ENCODE measurements at places on chromosomes 5 and 9. TPM values are rescaled to one million over a fixed set of nuclear protein-coding genes. Genes with fewer than 3 reads are reported as not detected.
A peak's percentile ranks its signal among the peaks of the same experiment; 100 is the strongest.

The SPINK5 gene
- not detected for total RNA-seq

The PCDHGC3 gene
- not detected for total RNA-seq

The IFNK gene
- not detected for total RNA-seq

The OMD gene
- total RNA-seq: not detected

The DCTN4 gene
- 32.2 TPM for total RNA-seq

The LRRC19 gene
- not detected for total RNA-seq

The EDIL3 gene
- not detected for total RNA-seq

DNA sequence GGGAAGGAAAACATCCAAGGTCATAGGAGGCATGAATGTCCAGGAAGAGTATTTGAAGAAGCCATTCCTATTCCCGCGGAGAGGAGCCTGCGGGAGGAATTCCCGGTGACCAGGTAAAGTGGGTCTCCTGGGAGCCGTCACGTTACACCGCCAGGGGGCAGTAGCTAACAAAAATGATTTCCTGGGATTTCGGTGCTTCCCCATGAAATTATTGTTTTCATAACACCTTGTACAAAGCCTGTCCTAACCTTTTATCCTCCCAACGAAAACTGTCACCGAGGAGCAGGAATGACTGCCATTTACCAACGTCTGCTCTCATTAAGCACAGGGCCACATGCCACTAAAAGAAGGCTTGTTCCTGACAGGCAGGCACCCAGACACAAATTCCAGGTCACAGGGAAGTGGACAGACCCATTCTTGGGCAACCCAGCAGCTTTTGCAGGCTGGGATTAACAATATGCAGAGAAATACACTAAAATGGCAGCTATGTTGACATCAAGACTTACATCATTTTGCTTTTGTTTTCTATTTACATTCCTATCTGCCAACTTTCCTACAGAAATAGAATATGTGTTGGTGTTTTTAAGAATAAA, 41.2 kb upstream of the CTSL start:
- peak; percentile 31 for DNase-seq

DNA sequence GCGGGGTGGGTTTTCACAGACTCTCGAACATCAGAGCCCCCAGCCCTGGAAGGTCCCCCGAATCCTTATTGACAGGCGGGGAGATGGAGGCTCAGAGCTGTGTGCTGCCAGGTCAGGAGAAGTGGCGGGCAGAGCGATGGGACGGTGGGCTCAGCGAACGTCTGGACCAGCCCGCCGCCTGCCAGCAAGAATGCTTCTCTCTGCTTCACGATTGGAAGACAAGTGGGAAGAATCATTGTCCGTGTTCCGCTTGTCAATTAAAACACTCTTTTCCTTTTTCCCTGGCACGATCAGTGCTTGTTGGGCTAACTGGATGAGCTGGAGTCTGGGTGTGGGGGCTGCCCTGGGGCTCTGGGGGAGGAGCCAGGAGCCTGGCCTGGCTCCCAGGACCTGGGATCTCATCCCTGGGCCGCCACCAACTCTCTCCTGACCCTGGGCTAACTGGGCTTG, 1.6 kb downstream of the COL5A1 start:
- DNase-seq: no peak

- DNase-seq: no peak
Observed at GRCh38 chr5:98750693-98751092, 22.8 kb upstream of the RGMB start.

DNA sequence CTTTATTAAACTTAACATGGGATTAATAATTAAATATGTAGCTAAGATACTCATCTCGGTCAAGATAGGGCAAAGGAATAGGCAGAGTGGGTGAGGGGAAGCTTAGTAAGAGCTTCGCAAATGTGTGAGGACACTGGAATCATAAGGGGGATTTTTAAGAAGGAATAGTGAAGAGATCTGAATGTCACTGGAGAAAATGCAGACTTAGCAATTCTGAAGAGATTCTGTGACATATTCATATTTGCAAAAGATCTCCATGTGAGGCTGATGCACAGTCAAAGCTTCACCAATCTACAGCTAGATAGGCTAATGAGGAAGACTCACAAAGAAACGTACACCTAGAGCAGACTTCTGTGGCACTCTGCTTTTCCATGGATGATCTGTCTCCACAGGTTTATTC, 1202.8 kb upstream of the CDH6 start:
- DNase-seq: no peak

GRCh38 chr9:111648066-111648465, 13.3 kb upstream of the GNG10 start:
- DNase-seq: no peak

DNA sequence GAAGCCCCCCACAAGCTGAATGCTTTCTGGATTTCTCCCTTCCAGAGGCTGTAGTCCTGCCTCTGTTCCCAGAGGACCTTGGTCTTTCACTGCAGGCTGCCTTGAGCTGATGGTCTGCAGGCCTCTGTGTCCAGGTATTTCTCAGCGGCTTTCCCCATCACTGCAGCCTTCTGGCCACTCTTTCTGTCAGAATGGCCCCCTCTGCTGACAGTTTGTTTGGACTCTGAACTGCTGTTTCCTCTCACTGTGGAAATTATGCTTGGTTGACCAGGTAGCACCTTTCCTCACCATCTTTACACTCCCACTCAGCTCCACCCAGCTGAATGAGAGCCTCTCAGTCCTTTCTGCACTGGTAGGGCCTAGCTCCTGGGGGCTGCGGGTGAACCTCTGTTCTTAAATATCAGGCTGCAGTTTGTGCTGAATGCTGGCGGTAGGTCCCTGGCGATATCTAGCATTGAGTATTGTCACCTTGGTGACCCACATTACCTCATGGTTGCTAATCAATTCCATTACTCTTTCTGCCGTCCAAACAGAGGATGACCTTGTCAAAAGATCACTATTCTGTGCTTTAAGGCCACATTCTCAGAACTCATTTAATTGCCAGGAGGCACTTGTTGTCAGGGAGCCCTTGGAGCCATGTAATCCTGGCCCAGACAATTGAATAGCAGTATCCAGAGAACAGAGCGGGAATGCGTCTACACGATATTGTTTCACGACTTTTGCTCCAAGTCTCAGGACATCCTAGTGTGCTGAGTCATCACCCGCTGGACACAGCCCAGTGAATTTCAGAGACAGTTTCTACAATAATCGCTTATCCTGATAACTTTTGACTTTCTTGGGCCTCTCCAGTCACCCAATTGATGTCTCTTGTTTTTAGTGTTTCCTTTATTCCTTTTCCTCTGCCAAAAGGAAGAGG, 230.2 kb downstream of the TENT4A start:
- no peak for DNase-seq

DNA sequence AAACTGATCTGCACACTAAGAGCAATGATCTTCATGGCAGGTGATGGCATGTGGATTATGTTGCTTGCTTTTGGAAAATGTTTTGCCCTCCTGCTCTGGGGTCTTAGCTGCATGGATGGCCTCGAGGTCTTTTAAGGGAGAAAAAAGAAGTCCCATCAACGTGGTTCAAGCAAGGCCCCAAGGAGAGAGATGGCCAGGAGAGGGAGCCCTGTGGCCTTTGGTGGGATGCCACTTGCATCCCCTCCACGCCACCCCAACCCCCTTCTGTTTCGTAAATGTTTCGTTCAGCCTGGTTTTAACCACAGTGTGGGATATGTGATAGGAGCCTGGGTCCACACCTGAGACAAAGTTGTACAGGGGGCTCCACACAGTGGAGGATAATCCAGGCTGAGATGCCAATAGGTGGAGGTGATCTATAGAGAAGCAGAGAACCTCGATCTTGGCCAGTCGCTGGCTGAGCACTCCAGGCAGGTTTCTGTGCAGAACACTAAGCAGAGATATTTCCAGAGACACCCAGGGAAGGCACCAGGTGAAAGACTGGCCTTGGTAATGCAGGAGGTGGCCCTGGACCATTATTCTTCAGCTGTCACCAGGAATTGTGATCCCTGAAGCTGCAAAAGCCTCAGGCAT, 25.8 kb upstream of the FRRS1L start:
- DNase-seq: no peak

GRCh38 chr5:59471463-59471862, 422.1 kb downstream of the PDE4D start:
- no peak for DNase-seq

- no peak for DNase-seq
Observed at GRCh38 chr9:79256691-79257213, 315.0 kb upstream of the TLE4 start.

DNA sequence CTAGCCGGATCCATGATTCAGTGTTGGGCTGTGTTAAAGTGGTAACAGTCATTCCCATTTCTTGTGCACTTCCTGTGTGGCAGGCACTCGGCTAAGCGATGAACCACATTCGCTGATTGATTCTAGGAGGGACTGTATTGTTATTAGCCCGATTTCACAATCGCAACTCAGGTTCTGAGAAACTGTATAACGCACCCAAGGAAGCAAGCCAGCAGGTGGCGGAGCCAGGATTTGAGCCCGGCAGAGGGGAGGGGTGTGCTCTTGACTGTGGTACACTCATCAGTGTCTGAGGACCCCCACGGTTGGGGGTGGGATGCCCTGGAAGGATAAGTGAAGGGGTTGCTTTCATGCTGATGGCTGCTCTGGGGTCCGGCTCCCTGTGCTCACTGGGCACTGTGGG, 34.7 kb downstream of the LRSAM1 start:
- DNase-seq: no peak

DNA sequence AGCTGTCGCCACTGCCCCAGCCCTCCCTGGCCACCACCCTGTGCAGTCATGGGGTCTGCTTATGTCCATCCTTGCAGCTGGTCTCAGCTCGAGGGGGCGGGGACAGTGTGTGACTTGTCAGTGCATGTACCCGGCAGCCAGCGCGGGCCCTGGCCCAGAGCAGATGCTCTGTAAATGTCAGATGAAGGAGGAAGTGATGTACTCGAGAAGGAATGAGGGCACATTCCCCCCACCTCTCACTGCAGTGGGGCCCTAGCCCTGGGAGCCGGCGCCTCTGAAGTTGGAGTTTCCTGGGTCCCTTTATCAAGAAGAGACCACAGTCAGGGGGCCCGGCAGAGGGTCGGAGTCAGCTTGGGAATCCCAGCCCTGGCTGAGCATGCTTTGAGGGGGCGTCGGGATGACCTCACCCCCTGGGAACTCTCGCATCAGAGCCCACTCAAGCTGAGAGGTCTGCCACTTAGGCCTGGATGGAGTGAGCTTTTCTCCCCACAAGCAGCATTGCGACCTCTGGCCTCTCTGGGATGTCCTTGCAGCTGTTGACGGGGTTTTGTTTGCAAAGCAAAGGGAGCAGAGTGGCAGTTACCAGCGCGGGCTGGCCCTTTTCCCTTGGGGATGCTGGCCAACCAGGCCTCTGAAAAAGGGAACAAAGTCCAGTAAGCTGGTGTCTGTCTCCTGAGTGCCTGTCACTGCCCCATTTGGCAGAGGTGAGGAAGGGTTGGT, 19.0 kb downstream of the NEURL1B start:
- DNase-seq: no peak

- DNase-seq: no peak
Observed at GRCh38 chr9:38180656-38181055, 111.6 kb upstream of the SHB start.

GRCh38 chr5:177393206-177393765, 7.2 kb downstream of the PFN3 start:
- no peak for DNase-seq

DNA sequence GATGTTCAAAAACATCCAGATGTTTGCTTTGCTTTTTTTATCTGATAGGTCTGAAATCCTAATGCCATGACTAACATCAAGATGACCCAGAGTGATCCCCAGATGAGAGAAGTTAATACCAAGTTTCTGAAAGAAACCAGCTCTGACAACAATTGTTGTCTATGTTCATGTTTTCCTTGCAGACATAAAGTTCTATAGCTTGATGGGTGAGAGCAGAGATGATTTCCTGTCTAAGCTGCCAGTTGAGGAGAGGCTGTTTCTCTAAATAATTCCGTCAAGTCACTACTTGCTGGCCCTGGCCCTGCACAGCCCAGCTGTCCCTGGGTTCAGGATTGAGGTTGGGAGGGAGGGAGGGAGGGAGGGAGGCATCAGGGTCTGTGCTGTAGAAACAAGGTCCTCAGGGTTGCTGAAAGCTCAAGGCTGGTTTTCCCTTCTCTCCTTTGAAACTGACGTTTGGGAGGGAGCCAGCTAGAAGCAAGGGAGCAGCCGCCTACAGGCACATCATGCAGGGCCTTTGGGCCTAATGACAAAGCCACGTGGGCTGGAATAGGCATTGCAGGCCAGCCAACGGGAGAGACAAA, 3.9 kb downstream of the SPARC start:
- no peak for DNase-seq

DNA sequence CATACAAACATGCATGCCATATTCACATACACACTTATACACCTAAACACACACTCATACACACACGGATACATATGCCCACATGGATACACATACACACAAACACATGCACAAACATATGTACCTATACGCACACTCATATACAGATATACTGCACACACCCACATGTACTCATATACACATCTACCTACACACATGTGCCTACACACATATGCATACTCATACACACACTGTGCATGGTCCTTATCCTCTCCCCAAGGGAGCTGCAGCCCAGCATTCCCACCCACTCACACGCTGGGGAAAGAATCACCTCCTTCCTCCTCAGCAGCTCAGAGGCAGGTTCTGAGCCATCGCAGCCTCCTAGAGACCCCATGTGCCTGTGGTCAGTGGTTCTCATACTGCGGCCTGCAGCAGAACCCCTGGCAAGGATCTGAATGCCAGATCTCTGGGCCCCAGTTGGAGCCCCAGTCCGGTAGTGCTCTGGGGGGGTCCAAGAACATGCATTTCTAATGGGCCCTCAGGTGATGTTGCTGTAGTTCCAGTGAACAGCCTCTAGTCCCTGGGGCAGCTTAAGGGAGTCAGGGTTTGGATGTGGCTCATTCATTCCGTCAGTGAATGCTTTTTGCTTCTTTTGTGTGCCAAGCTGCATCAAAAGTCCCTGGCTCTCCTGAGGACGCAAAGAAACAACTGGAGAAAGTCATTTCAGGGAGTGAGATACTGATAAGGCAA, 39.0 kb downstream of the SEMA4D start:
- DNase-seq: no peak

- no peak for DNase-seq
Observed at GRCh38 chr5:177176175-177176711, 42.7 kb downstream of the NSD1 start.

DNA sequence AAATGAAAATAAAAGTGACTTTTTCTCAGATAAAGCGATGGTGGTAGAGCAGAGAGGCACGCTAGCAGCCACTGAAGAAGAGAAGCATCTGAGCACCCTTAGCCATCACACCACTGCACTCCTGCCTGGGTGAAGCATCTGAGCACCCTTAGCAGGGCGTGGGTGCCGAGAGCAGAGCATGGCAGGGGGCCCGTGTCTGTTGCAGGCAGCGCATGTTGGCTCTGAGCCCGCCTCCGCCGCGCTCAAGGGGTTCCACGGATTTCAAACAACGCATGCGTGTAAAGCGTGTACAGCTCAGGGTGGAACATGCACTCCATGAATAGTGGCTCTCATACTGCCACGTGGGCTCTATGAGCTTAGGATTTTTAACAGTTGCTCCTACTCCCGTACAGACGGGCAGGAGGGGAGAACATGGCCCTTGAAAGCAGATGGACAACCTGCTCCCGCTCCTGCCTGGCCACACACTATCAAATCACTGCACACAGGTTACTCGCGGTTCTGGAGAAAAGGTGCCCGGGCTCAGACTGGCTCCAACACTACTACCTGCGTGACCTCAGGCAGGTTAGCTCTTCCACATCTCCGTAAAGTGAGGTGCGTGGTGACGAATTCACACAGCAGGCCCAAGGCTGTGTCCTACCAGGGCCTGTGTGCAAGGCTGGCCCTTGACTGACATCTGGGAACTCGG, 12.1 kb downstream of the LRRC14B start:
- DNase-seq: no peak
